ENCODE measurements at places on chromosomes 16 and 17. TPM values are rescaled to one million over a fixed set of nuclear protein-coding genes. Genes with fewer than 3 reads are reported as not detected.
A peak's percentile ranks its signal among the peaks of the same experiment; 100 is the strongest.

- H3K4me3 ChIP-seq: no peak overlapping the region
- H3K36me3 ChIP-seq: no peaks in the 10 kb centered on the region
- no peaks in the 10 kb centered on the region for H3K4me1 ChIP-seq
- H3K27ac ChIP-seq: no peak overlapping the region
- DNase-seq: no peak
- H3K27me3 ChIP-seq: no peaks in the 10 kb centered on the region
These were observed 4.9 kb downstream of the MYO15B start for GRCh38 chr17:75592348-75593020.

DNA sequence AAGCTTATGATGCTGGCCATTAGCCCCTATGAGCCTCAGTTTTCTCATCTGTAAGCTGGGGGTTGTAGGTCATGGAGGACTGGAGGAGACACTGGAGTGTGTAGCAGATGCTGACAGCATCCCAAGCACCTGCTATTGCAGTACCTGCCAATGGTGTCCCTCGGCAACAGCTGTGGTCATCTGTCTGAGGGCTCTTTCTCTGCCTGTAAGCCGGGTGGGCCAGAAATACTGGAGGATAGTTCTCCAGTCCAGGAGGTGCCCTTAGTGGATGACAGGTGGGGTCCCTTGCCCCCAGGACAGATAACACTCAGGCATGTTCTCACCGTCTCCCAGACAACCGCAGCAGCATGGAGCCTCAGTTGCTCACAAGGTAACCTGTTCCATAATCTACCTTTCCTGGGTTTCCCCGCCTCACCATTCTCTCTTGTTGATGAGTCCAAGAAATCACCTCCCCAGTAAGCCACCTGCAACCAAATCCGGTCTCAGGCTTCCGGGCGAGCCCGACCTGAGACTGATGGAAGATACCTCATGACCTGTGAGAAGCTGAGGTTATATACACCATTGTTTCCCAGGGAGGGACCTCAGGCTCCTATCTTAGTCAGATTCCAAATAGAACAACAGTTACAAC, 23.8 kb downstream of the NLRP1 start:
- DNase-seq: no peak
- H3K27ac ChIP-seq: no peak overlapping the region
- H3K27me3 ChIP-seq: no peaks in the 10 kb centered on the region
- no peak overlapping the region for H3K4me3 ChIP-seq

GRCh38 chr16:67028167-67028695, 718 bp upstream of the CBFB start:
- peaks cover 8% of the 10 kb centered on the region for H3K4me1 ChIP-seq
- H3K36me3 ChIP-seq: peaks cover 4% of the 10 kb centered on the region
- no peaks in the 10 kb centered on the region for H3K27me3 ChIP-seq
- H3K4me3 ChIP-seq: peak overlapping the region; percentile 98

DNA sequence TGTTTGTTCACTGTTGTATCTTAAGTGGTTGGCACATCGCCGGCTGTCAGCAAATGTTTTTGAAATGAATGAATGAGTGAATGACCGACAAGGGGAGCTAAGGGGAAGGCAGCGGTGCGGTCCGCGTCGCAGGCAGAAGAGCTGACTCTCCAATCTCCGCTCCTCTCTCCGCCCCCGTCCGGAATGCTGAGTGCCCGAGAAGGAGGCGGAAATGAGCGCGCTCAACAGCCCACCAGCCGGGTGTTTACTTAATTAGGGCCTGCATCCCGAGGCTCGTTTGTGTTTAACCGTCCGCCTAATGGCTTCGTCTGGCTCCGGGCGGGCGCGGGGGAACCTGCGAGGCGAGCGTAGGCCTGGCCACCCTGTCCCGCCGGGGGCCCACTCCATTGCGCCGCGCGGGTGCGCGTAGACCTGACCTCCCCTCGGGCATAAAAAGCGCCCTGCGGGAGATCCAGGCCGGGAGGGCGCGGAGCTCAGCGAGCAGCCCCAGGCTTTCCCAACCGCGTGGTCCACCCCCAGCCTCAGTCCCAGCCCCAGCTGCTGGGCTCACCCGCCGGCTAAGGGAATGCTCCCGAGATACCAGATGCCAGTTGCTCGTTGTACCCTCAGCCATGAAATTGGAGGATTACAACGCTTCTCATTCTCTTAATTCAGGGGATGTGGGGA, 2.5 kb upstream of the CDH3 start:
- no peak for DNase-seq
- H3K4me3 ChIP-seq: no peak overlapping the region
- H3K36me3 ChIP-seq: no peaks in the 10 kb centered on the region
- no peak overlapping the region for H3K27ac ChIP-seq
- H3K4me1 ChIP-seq: peaks cover 4% of the 10 kb centered on the region
- peaks cover 10% of the 10 kb centered on the region for H3K27me3 ChIP-seq

GRCh38 chr17:39867084-39867879, 720 bp upstream of the ZPBP2 start:
- H3K4me1 ChIP-seq: no peaks in the 10 kb centered on the region
- no peak overlapping the region for H3K27ac ChIP-seq
- DNase-seq: no peak
- peaks cover 24% of the 10 kb centered on the region for H3K27me3 ChIP-seq
- H3K36me3 ChIP-seq: no peaks in the 10 kb centered on the region

GRCh38 chr17:3603119-3603869, 5.9 kb downstream of the TRPV1 start:
- DNase-seq: no peak
- H3K27me3 ChIP-seq: no peaks in the 10 kb centered on the region
- H3K4me1 ChIP-seq: no peaks in the 10 kb centered on the region
- peaks cover 8% of the 10 kb centered on the region for H3K36me3 ChIP-seq
- H3K4me3 ChIP-seq: no peak overlapping the region
- H3K27ac ChIP-seq: no peak overlapping the region

- H3K36me3 ChIP-seq: no peaks in the 10 kb centered on the region
- no peak overlapping the region for H3K4me3 ChIP-seq
- peak overlapping the region; percentile 52 for H3K27ac ChIP-seq
These were observed 114.5 kb downstream of the COPRS start for GRCh38 chr17:31744511-31744951.

DNA sequence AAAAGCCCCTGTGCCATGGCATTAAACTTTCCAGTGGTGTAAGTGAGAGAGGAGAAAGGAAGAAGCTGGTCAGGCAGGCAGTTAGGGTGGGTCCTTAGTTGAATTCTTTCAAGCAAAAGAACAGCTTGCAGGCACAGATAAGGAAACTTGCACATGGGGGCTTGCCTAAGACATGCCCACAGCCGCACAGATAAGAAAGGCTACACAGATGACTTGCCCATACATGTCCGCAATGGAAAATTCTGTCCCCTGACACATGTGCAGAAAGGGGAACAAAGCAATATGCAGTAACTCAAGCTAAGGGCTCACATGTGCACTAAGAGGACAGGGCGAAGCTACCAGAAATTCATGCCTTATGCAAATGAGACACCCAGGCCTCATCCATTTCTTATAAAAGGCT, 69.9 kb downstream of the GSG1L start:
- no peak overlapping the region for H3K27ac ChIP-seq
- DNase-seq: no peak
- H3K4me3 ChIP-seq: no peak overlapping the region
- H3K27me3 ChIP-seq: no peaks in the 10 kb centered on the region

DNA sequence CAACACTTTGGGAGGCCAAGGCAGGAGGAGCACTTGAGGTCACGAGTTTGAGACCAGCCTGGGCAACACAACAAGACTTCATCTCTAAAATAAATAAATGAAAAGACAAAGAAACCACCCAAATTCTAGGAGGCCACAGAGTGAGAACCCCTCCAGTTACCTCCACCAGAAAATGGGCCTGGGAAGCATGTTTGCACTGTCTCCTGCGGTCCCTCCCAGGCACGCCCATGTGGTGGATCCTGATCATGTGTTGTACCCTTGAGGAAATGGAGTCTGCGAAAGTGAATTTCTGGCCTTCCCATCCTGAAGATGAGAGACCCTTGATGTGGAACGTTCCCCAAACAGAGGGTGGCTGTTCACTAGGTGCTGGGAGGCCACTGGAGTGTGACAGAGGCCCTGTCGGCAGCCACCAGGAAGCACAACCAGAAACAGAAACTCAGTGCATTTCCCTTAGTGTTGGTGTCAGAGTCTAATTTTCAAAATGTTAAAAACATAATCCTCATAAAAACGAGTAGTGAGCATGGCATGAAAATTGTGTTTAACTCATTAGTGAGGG, 19.2 kb upstream of the USP22 start:
- H3K4me1 ChIP-seq: no peaks in the 10 kb centered on the region
- no peak overlapping the region for H3K27ac ChIP-seq
- H3K27me3 ChIP-seq: no peaks in the 10 kb centered on the region
- no peak overlapping the region for H3K4me3 ChIP-seq
- H3K36me3 ChIP-seq: no peaks in the 10 kb centered on the region
- no peak for DNase-seq

The ERN2 gene
- not detected for total RNA-seq

The ZG16B gene
- not detected for total RNA-seq

The SLC52A1 gene
- not detected for total RNA-seq

The ALOXE3 gene
- not detected for total RNA-seq

The KRT36 gene
- total RNA-seq: not detected

The SNRNP25 gene
- not detected for total RNA-seq
